ENCODE measurements at places on chromosomes 11 and 22.

DNA sequence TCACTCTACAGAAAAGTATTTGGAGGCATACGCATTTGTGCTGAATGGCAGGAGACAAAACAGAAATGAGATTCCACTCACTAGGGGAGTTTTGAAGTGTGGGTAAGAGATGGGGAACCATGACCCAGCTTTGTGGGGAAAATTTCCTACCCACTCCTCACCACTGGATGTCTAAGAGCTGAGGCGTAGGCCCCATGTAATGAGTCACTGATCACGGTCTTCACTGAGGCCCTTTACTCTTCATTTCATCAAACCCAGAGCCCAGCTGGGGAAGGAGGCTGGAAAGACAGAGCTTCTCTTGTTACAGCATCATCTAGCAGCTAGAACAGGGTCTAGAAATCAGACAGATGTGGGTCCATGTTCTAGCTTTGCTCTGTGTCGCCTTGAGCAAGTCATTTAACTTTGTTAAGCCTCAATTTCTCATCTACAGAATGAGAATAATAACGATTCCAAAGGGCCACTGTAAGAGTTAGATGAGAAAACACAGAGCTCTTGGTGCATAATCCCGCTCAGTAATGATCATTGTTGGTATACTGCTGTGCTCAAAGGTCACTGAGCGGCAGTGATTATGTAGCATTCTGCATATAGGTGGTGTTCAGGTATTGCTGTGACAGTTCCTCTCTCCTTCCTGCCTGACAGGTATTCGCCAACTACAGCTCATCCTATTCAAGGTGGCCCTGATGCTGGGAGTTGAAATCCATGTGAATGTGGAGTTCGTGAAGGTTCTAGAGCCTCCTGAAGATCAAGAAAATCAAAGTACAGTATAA, 97.2 kb downstream of the MICAL2 start:
- no peak for DNase-seq

DNA sequence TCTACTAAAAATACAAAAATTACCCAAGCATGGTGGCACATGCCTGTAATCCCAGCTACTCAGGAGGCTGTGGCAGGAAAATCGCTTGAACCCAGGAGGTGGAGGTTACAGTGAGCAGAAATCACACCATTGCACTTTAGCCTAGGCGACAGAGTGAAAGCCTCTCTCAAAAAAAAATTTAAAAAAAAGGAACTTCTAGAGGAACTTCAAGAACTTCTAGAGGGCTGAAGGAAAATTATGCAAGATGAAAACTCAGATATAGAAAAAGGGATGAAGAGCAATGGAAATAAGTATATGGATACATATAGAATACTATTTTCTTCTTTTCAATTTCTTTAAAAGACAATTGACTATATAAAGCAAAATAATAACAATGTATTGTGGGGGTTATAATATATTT, 51.2 kb upstream of the PRR5 start:
- no peak for DNase-seq

DNA sequence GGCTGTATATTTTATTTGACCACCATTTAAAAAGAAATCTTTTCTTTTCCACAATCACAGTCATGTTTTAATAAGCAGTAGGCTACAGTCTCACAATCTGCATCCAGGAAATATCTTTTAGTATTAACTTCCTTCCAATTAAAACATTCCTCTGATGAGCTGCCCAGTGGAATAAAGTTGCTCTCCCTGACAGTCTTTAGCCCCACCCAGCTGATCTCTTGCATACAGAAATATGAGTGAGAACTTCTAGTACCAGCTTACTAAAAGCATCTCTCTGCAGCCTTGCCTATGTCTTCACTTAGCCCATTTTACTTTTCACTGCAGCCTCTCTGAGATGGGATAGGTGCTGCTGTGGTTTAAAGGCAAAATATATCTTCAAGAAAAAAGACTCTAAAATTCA, 143.4 kb upstream of the ANO3 start:
- DNase-seq = no peak

DNA sequence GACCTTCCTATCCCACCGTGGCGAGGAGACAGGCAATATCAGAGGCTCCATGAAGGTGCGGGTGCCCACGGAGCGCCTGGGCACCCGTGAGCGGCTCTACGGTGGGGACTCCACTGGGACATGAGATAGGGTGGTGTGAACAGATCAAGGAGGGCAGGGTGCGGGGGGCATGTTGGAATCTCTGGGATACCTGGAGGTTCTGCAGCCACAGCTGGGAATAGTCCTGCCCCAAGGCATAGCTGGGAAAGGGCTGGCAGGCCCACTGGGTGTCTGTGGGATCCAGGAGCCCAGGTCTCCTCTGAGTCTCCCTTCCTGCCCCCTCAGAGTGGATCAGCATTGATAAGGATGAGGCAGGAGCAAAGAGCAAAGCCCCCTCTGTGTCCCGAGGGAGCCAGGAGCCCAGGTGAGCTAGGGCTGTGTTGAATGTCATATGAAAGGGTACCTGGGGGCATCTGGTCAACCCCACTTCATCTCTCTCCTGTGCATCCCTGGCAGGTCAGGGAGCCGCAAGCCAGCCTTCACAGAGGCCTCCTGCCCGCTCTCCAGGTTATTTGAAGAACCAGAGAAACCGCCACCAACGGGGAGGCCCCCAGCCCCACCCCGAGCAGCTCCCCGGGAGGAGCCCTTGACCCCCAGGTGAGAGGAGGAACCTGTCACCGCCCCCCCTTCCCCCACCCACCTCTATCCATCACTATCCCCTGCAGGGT, 8.5 kb downstream of the PHOX2A start:
- no peak for DNase-seq

DNA sequence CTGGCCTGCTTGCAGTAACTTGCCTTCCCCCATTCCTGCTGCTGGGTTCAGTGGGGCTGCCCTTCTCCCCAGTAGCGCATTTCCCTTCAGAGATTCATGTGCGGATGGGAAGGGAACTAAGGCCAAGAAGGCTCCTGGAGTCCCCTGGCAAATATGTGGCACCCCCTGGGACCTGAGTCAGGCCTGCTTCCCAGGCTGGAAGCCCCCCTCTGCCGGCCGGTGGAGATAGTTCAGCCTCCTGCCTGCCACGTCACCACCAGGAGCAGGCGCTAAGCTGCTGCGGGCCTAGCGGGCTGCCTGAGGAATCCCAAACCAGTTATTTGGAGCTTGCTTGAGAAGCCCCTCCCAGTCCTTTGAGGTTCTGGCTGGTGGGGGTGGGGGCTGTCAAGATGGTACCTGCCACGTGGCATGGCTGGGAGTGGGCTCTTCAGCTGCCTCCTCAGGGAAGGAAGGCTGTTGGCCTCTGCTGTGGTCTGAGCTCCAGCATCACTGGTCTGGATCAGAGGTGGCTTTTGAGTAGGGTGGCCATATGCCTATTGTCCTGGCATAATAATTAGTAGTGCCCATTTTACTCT, 2.0 kb downstream of the SERPINH1 start:
- DNase-seq = no peak

Data from T-helper 17 cell (primary cell).